Iris pigment epithelial cell (primary cell): ENCODE measurements at places on chromosomes 5 and 9.

GRCh38 chr5:38660194-38660668 lies 103.8 kb upstream of the LIFR start:
- no peak for DNase-seq

GRCh38 chr9:98615633-98616032 lies 93.1 kb downstream of the GABBR2 start:
- DNase-seq, result no peak

- no peak for DNase-seq
Measured at GRCh38 chr5:173025651-173026050, 30.5 kb upstream of the CREBRF start.

DNA sequence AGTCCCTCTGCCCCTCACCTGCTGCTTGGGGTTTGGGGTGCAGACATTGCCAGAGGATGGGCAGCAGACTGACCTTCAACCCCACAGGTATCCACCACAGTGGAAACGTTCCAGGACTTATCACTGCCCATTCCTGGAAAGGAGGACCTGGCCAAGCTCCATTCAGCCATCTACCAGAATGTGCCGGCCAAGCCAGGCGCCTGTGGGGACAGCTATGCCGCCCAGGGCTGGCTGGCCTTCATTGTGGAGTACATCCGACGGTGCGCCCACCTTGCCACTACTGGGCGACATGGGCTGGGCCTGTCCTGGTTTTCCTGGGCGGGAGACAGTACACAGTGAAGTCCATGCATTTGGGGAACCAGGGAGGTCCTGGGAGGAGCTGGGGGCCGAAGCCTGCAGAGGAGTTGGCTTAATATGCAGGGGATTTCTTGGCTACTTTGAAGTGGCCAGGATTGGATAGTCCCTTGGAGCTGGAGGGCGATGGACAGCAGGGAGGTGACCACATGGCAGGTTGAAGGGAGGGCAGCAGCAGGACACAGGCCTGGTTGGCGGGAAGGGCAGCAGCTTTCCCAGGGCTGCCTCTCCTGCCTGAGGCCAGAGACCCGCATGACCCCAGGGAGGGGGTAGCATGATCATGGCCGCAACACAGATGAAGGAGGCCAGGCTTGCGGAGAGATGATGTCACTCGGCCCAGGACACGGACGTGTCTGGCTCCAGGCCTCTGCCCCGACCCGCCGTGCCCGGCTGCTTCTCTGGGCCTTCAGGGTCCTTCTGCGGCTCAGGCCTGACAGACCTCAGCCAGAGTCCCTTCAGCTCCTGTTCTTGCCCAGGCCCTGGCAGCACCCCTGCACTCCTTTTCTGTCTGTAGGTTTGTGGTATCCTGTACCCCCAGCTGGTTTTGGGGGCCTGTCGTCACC lies 34.6 kb downstream of the USP20 start:
- no peak for DNase-seq

DNA sequence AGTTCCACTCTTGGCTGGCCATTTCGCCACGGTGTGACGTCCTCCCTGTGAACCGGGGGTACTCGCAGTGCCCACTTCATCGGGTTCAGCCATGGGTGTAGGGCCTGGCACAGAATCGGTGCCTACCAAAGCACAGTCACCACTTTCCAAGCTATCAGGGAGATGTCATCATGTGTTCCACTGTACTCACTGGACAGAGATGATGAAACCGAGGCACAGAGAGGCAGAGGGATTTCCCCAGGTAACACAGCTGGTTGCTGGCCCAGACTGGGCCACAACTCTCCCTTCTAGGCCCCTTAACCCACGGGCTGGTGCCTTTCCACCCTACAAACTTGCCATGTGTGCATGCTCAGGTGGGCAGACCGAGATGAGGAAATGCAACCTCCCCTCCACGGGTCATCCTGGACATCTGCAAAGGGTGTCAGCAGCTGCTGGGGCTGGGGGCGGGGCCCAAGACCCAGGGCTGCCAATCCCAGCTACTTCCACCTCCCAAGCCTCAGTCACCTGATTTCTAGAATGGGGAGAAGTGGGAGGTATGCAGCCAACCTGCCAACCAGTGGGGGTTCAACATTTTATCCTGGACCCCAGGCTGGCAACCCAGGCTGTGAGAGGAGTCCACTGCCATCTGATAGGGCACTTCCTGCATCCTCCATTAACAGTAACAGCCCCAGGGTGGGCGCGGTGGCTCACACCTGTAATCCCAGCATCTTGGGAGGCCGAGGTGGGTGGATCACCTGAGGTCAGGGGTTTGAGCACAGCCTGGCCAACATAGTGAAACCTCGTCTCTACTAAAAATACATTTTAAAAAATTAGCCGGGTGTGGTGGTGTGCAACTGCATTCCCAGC lies 893 bp upstream of the SH2D3C start:
- DNase-seq, result no peak

DNA sequence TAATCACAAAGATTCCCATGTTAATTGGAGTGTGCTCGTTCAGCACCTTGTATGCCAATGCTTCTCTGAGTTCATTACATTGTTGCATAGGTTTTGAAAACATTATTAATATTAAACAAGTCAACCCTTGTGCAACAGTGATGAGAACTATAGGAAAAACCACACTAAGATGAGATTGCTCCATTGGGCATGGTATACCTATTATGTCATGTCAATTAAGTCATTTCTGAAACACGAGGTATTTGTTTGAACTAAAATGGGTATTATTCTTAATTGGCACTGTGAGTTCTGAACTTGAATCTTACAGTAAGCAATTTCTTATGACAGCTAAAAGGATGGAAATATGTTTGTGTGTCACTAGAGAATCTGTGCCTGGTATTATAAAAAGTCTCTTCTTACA lies 447.7 kb downstream of the EFNA5 start:
- DNase-seq, result no peak

DNA sequence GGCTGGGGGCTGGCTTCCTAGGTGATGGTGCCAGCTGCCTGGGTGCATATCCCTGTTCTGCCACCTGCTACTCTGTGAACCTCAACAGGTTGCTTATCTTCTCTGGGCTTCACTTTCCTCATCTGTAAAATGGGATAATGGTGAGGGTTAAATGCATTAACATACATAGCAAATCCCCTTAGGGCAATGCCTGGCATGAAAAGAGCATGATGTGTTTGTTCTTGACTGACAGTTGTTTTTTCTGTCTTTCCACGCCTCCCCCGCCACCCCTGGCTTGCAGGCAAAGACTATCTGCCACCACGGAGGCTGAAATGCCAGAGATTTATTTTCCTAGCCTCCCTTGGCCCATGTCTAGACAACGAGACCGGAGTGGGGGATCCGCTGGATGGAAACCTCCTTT lies 280.5 kb downstream of the NSG2 start:
- DNase-seq, result no peak

GRCh38 chr5:79886925-79887655 lies 104.0 kb downstream of the MTX3 start:
- DNase-seq, result no peak

DNA sequence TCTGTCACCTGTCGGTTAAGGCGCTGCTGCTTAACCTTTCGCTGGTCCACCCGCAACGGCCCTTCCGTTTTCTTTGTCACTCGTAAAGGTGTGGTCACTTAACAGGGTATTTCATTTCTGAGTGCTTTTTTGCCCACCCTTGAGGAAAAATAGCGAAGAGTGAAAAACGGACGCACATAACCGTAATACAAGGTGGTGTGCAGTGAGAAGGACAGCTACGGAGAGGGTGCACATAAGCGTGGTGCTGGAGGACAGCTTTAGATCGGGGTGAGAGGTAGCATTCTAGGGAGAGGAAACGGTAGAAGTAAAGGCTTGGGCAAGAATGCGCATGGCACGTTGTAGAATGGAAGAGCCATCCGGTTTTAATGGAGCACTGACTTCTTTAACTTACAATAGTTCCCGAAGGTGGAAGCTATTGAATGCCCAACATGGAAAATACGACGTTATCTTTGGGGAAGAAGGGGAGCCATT lies 761 bp downstream of the CCT5 start:
- DNase-seq, result peak; percentile 55

- DNase-seq, result no peak
Measured at GRCh38 chr5:14261856-14262611, 118.9 kb downstream of the TRIO start.

- DNase-seq, result no peak
Measured at GRCh38 chr5:158162479-158163034, 303.6 kb upstream of the CLINT1 start.

DNA sequence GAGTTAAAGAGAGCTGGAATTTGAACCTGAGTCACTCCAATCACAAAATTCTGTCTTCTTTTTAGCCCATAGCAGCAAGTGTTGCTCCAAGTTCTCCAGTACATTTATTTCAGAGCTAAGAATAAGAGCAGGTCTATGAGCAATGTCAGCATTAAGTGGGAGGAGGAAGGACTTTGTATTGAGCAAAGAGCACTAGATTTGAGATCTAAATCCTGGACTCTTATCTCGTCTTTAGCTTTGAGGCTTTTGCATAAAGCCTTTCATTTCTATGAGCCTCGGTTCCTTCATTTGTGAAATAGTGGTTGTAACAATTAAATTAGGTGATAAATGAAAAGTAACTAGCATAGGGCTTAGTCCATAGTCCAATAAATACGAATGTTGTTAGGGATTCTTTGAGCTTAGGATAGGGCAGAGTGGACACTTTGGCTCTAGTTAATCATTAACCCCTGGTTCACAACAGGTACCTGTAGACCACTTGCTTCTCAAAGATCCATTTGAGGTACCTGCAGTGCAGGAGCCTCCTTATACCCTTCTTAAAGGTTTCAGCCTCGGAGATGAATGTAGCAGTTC lies 464.1 kb upstream of the KLF4 start:
- no peak for DNase-seq

GRCh38 chr5:4674166-4674565 lies 466.0 kb upstream of the ADAMTS16 start:
- DNase-seq, result no peak

- DNase-seq, result no peak
Measured at GRCh38 chr9:126208216-126208758, 118.3 kb upstream of the MVB12B start.

GRCh38 chr9:36914212-36914577 lies 119.9 kb downstream of the PAX5 start:
- no peak for DNase-seq

DNA sequence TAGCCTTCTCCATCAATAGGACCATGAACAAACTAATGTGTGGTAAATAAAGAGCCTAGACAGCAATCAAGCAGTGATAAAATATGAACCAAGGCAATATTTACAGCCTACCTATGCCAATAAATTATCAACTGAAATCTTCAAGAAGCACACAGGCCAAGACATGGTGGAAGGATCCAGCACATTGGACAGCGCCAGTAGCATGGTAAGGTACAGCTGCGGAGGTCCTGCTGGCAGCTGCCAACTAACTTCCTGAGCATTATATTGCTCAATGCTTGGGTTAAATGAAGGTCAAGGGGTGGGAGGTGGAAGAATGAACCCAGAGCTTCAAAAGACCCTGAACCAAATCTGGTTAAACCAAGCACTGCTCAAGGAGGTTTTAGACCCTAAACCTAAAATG lies 16.5 kb upstream of the SPDL1 start:
- DNase-seq, result peak; percentile 18

DNA sequence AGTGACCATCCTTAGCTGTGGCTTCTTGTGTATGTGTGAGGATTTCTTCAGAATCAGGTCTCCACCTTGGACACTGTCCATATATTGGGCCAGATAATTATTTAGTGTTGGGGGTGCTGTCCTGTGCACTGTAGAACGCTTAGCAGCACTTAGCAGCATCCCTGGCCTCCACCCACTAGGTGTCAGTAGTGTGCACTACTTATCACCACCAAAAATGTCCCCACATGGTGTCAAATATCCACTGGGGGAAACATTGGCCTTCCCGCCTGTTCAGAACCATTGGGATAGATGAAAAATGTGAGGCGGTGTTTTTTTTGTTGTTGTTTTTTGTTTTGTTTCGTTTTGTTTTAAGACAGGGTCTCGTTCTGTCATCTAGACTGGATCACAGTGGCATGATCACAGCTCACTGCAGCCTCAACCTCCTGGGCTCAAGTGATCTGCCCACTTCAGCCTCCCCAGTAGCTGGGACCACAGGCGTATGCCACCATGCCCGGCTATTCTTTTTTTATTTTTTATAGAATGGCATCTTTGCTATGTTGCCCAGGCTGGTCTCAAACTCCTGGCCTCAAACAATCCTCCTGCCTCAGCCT lies 67.7 kb downstream of the TENT4A start:
- DNase-seq, result no peak

GRCh38 chr5:26579712-26580111 lies 458.7 kb downstream of the CDH9 start:
- peak; percentile 6 for DNase-seq

- DNase-seq, result no peak
Measured at GRCh38 chr5:74007193-74007592, 381.2 kb downstream of the ARHGEF28 start.

DNA sequence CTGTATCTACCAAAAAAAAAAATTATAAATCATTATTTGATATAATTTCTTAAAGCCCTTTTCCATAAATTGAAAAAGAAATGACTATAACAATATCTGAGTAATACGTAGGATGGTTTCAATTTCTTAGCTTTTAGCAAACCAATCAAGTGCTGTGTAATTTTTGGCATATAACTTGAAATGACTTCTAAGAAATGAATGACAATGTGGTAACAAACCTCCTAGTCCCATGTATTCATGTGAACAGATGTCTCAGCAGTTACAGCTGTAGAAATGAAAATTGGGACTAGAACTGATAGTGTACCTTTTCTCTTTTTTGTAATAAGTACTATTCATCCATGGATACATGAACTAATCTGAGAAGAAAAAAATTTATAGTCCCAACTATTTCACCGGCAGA lies 307.0 kb downstream of the BNC2 start:
- DNase-seq, result no peak

DNA sequence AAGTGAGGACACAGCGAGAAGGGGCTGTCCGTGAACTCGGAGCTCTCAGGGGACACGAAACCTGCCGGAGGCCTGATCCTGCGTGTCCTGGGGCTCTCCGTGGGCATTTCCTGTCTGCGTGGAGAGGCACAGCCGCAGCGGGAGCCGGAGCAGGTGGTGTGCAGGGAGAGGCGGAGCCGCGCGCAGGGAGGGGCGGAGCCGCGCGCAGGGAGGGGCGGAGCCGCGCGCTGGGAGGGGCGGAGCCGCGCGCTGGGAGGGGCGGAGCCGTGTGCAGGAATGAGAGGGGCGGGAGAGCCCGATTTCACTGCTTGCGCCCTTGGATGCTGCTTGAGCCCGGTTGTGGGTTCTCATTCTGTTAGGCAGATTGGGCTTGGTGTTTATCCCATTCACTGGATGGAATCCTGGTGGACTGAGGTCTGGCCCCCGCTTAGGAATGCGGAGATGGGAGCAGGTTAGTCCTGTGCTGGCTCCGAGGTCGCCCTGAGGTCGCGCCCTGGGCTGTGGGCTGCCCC lies 26.7 kb downstream of the NDUFS6 start:
- DNase-seq, result no peak

- DNase-seq, result peak; percentile 3
Measured at GRCh38 chr5:66553916-66554575, 42.1 kb upstream of the MAST4 start.
